ENCODE measurements at places on chromosomes 6 and 20. TPM values are rescaled to one million over a fixed set of nuclear protein-coding genes. Genes with fewer than 3 reads are reported as not detected.

TMEM239 gene
- total RNA-seq, result 0.09 TPM

MPC1 gene
- total RNA-seq, result 11.8 TPM

SLC4A11 gene
- total RNA-seq, result 0.49 TPM

EIF6 gene
- 120 TPM for total RNA-seq

SMOC2 gene
- not detected for total RNA-seq

Measured in fibroblast of the aortic adventitia (primary cell).